ENCODE measurements at places on chromosomes 7 and 10.

GRCh38 chr10:62170732-62171131, 97.9 kb downstream of the RTKN2 start:
- DNase-seq: no peak

DNA sequence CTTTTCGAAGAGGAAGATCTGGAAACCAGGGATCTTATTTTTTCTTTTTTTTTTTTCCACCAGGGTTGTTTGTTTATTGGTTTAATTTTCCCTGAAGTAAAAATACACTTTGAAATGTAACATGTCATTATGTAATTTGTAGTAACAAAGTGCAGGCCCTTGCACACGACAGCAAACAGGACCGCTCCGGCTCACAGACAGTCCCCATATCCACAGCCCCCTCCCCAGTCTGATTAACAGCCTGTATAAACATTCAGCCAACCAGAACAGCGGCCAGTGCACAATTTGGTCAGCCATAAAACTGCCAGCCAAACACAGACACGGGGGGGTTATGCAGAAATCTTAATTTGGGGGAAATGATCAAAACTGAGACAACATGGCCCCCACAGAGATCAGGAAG, 431.6 kb upstream of the NPVF start:
- no peak for DNase-seq

- DNase-seq: no peak
These were observed 8.8 kb downstream of the AKAP9 start for GRCh38 chr7:91949221-91950009.

DNA sequence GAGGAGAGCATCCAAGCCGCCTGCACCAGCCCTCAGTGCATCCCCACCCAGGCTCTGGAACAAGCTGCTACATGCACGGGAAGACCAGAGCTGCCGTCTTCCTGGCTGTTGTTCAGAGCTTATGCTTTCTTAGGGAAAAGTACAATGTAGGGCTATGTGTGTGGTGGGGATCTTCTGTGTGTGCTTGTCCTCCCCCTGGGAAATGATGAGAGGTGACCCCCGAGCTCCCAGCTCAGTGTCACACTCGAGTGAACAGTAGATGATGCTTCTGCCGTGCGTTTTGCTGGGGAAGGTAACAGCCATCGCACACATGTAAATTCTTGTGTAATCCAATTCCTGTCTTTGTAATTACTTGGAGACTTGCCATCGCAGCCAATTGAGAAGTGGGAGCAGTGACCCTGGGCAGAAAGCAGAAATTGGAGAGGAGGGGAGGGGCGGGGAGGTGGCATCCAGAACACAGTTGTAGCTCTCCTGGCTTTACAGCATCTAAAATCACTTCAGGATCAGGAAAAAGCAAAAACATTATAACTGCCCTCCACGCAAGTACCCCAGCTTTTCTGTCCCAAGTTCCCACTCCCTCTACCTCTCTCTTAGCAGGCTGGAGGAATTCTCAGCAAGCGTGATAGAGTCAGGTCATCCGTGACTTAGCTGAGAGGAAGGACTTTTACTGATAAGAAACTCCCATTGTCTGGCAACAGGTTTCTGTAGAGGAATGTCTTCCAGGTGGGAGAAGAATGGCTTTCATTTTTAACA, 149.6 kb downstream of the TCF7L2 start:
- DNase-seq: peak; percentile 81

GRCh38 chr10:35372329-35372728, 36.0 kb downstream of the CCNY start:
- peak; percentile 5 for DNase-seq

GRCh38 chr7:133300811-133301210, 47.9 kb downstream of the EXOC4 start:
- no peak for DNase-seq

DNA sequence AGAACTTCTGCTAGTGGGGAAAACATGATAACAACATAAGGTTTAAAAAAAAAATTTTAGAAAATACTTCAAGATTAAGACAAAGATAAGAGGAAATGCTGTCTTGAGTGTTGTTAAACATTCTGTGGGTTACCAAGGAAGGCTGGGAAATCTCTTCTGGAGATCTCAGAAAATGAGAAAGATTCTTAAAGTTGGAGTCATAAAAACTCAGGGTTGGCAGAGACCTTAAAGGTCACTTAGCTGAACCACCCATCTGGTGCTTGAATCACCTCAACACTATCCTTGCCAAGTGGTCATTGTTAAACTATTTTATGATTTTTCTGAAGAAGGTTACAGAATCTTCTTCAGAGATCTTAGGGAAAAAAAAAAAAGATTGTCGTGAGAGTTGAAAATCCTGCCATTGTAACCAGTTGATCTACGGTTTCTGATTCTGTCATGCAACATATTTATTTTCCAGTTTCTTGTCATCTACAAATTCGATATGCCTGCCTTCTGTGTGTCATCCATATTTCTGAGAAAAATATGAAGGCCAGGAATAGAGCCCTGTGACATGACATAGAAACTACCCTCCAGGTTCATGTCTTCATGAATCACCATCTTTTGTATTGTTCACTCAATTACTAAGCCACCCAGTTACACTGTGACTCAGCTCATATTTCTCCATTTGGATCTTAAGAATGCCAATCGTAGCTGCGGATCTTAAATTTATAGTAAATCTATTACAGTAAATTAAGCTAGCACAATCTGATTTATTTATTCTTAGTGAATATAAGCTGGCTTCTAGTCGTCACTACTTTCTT, 179.2 kb downstream of the ST7 start:
- DNase-seq: no peak

DNA sequence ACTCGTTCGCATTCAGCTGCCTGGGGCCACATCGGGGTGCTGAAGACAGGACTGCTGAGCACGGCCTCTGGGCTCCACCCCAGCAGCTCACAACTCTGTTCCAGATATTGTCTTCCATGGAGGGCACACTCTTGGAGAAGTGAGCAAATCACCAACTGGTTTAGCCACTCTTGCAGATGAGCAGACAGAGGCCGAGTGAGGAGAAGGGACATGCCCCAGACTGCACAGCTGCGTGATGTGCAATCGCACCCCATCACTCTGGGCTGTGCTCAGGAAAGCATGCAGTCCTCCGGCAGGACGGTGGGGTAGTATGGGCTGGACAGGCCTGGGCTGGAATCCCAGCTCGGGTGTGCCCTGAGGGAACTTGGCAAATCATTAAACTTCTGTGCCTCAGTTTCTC, 111.6 kb downstream of the FAM53B start:
- DNase-seq: no peak

GRCh38 chr7:150924369-150924781, 53.7 kb downstream of the KCNH2 start:
- no peak for DNase-seq

DNA sequence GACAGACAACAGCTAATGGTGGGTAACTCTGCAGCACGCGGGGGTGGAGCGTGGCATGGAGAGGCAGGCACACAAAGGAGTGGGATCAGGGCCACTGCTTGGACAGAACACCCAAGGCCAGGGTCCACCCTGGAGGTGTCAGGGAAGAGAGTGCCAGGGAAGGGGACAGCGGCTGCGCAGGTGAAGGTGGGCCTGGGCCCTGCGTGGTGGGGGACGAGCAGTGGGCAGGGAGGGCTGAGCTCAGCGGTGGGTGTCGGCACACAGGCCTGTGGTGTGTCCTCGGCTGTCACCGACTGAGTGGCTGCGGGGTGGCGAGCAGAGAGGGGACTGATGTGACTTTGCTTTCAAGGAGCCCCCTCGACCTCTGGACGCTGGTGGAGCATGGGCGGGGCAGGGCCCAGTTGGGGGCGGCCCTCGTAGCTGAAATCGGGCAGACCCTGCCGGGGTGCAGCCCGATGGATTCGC, 8.4 kb upstream of the SCART1 start:
- no peak for DNase-seq

DNA sequence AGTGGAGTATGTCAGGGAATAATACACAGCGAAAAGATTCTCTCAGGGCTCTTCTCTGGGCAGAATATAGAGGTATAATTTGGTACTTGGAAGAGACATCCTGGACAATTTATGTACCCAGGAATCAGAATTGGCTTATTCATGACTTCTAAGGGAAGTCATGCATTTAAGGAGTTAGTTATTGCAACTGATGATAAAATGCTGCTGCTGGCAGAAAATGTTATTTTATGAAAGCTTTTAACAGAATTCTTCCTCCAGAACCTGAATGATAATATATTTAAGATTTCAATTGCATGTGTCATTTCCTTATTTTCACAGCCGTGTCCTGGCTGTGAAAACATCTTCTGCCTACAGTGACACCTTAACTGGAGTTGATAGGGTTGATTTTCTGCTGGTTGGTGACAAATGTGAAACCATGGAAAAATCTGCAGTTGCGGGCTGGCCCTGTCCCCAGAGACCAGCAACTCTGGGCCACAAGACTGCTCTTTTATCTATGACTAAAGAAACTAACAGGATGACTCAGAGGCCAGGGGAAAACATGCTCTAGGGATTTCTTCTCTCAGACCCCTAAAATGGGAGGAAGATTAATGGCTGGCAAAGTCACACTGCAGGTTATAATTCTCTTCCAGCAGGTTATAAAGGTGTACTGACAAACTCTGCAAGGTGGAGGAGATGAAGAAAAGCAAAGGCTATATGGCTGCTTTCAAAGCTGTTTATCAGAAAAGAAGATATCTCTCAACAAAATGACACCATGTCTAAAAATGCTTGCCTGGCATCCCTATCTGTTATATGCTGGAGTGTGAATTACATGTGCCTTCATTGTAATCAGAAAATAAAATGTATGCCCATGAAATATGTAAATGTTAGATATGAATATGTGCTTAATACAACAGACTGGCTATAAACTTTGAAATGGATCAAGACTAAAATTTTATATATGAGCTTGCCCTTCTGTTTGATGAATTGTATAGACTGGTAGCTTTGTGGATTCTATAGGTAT, 12.1 kb upstream of the TRUB1 start:
- no peak for DNase-seq

DNA sequence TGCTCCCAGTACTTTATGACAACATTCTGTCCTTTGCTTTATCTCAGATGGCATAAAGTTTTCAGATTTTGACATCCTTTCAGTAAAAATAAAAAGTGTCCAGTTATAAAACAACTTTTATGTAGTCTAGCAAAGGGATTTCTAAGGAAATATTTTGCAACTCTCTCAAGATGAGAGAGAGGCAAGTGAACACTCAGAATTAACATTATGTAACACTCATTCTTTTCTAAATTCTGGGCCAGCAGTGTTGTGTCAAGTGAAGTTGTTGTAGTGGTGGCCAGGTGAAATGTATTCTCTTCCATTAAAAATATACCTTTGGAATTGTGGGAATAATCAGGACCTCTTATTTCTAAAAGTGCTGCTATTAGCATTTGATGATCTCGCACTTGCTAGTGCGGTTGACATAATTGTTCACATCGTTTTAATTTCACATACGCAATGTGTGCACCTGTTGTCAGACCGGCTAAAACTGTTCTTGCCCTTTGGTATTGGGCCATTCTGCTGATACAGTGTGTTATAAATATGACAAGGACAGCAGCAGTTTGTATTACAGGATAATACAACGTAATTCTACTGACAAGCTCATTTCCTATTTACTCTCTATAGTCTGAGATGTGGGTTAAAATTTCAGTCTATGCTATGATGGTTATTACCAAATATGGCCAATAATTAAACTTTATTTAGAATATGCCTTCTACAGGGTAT, 23.8 kb downstream of the CPED1 start:
- DNase-seq: no peak

DNA sequence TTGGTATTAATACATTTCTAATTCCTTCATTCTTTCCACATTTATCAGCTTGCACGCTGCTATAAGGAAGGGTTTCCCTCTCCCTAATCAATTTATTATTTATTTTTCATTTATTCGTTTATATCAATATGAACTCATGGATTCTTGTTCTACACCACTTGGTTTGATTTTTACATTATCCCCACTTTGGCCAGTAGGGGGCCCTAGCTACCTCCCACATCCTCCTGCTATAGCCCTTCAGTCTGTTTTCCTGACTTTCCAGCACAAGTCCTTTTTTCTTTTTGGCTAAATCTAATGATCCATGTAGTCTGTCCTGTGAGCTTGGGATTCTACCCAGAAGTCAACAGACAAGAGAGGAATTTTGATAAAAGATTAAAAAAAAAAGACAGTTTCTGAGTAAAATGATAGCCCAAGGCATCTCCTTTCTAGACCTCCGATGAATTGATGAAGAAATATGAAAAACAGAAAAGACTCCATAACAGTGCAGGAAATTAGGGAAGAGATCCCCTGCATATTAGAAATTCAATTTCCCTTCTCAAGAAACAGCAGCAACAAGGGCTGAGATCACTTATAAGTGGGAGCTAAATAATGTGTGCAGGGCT, 47.7 kb downstream of the LYZL2 start:
- DNase-seq: peak; percentile 7

GRCh38 chr10:123581656-123582055, 84.5 kb upstream of the GPR26 start:
- DNase-seq: no peak

DNA sequence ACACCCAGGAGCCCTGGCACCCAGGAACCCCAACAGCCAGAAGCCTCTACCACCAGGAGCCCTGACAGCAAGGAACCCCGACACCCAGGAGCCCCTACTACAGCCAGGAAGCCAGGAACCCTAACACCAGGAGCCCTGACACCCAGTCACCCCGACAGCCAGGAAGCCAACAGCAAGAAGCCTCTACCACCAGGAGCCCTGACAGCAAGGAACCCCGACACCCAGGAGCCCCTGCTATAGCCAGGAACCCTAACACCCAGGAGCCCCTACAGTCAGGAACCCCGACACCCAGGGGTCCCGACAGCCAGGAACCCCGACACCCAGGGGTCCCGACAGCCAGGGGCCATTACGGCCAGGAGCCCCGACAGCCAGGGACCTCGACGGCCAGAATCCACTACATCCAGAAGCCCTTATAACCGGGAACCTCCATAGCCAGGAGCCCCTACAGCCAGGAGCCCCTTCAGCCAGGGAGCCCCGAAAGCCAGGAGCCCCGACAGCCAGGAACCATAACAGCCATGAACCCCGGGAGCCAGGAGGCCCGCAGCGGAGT, 440 bp upstream of the GLRX3 start:
- no peak for DNase-seq

DNA sequence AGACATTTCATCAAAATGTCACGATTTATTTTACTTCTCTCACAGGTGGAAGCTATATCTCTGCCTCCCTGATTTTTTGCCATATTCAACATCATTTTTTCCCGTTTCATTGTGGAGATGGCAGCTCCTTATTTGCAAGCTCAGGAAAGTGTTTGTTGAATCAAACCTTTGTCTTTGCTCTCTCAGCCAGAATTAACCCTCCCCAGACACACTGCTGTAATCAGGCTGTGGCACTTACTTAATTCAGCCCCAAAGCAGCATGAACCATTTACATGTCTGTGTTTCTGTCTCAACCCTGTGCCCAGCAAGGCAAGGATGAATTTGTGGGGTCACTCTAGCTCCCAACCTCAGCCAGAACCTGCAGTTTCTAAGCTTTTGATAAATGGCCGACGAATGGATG, 397.2 kb downstream of the TCERG1L start:
- no peak for DNase-seq

- no peak for DNase-seq
These were observed 181.4 kb downstream of the CUX1 start for GRCh38 chr7:101998906-101999240.

GRCh38 chr7:93375603-93376002, 143.4 kb downstream of the VPS50 start:
- DNase-seq: no peak

GRCh38 chr10:128924918-128925317, 542.1 kb upstream of the MGMT start:
- DNase-seq: no peak

GRCh38 chr10:130757271-130757670, 554.2 kb downstream of the TCERG1L start:
- no peak for DNase-seq

GRCh38 chr7:20744954-20745446, 41.7 kb downstream of the SP8 start:
- DNase-seq: peak; percentile 82

- no peak for DNase-seq
These were observed 229.1 kb upstream of the IGFBP3 start for GRCh38 chr7:46150202-46150601.
